ENCODE measurements at places on chromosomes 7 and 10. TPM values are rescaled to one million over a fixed set of nuclear protein-coding genes. Genes with fewer than 3 reads are reported as not detected.

SLC18A2 gene
- not detected for total RNA-seq

GPR141 gene
- not detected for total RNA-seq

SPAM1 gene
- total RNA-seq = not detected

CLDN12 gene
- 71.8 TPM for total RNA-seq

PON1 gene
- not detected for total RNA-seq

ADAM12 gene
- 0.28 TPM for total RNA-seq

ZNF365 gene
- 5.5 TPM for total RNA-seq

SKIDA1 gene
- total RNA-seq = 0.07 TPM

HOXA2 gene
- total RNA-seq = not detected

CTAGE15 gene
- total RNA-seq = 1.0 TPM

GNG11 gene
- under 0.01 TPM for total RNA-seq

MYOZ1 gene
- not detected for total RNA-seq

FOXI2 gene
- not detected for total RNA-seq

CFAP58 gene
- 0.34 TPM for total RNA-seq

PLEKHS1 gene
- total RNA-seq = not detected

SGCE gene
- total RNA-seq = 19.8 TPM

GFRA1 gene
- total RNA-seq = under 0.01 TPM

OR6B1 gene
- not detected for total RNA-seq

MSS51 gene
- total RNA-seq = 0.68 TPM

STAG3 gene
- 0.34 TPM for total RNA-seq

OPN1SW gene
- not detected for total RNA-seq

GIMAP8 gene
- total RNA-seq = not detected

EEPD1 gene
- 2.1 TPM for total RNA-seq
